ENCODE measurements at places on chromosomes 4 and X.

DNA sequence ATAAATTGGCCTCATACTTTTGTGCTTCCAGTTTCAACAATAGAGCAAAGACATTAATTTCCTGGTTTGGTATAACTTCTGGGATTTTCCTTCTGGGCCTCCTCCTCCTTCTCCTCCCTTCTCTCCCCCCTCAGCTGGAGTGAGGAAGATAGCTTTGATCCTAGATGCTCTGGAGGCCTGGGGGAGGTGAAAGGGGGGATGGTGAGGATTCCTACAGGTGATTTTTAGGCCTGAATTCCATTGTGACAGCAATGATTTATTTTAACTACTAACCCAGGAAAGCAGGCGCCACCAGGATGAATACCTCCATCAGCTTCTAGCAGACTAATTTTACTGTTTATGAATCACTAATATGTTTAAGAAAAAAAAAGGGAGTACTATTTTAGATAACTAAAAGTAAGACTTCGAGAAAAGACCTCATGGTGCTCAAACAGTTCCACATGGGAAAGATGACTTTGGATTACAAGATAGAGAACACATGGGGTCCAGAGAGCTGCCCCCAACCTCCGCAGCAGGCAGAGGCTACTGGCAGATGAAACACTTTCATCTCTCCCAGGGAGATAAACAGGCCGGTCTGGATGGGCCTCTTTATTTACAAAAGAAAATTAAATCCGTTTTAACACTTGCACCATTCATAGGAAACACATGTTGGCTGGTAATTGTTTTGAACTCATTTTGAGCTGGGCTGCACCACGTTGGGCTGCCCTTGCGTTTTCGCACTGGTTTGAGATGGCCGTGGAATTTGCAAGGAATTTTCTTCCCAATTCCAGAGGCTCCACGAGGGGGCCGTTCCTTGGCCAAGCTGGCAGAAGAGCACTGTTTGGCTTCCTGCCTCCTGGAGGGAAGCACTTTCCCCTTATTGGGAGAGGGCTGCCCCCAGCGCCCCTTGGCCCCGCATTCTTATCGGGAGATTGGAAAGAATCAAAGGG, 125.1 kb upstream of the STX18 start:
- peak; percentile 37 for DNase-seq

DNA sequence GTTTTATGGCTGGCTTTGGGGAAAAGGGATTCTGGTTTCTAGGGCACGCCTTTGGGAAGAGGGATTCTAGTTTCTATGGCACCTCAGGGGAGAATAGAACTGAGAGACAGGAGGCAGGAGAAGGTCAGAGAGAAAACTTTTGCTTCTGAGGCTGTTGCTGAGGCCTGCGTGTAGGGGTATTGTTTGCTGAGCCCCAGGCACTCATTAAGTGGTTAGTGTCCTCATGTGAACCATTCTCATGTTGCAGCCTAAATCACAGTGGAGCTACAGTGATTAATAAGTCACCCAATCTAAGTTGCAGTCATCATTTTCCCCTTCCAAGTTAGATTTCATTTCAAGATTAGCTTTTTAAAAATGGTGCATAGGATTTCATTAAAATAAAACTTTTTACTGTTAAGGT, 29.0 kb downstream of the VCX3A start:
- DNase-seq = no peak

DNA sequence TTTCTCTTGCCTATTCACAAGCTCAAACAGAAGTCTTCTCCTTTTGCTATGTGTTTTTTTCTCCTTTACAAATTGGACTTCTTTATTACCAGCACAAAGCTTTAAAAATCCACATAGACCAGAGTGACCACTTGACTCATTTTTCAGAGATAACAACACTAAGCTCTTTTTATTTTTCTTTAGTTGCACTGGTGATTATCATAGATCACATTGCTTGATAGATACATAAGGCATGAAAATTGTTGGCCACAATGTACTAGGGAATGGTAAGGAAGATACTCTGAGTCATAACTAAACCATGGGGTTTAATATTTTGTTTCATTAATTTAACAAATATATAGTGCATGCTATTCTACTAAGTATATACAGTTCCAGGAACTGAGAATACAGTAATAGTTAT, 159.0 kb downstream of the GASK1B start:
- DNase-seq = peak; percentile 59

- DNase-seq = peak; percentile 81
These were observed 26.8 kb upstream of the CLDN24 start for GRCh38 chr4:183348706-183349659.

DNA sequence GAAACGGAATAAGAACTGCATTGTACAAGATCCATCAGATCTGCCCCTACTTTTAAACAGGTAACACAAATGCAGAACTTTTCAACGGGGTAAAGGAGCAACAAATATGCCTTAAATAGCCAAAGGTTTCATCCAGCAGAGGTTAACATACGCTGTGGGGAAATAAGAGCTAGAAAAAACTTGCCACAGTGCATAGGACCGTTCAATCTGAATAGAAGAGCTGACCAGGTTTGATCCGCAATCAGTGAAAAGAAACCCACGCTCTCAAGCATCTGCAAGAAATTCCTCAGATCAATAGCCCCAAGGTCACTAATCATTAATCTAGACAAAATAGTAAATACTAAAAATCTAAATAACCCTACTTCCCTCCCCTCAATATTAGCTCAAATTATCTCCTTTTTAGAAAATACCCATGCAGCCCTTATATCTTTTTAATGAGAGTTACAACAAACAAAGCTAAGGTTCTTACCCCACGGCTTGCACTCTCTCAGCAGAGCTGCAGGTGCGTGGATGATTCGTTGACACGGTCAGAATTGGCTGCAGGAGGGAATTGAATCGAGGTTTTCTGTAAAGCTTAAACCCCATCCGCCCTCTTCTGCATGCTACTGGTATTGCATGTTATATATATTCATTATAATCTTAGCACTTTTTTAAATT, at the start of gene TLR10:
TSS of gene TLR10 (minus strand) at position 539 of the 657 bp plus-strand sequence. CDS start 7,400 bp downstream, outside the sequence.
- peak; percentile 64 for DNase-seq

- DNase-seq = peak; percentile 52
These were observed 58.0 kb downstream of the SPCS3 start for GRCh38 chr4:176377780-176378179.

DNA sequence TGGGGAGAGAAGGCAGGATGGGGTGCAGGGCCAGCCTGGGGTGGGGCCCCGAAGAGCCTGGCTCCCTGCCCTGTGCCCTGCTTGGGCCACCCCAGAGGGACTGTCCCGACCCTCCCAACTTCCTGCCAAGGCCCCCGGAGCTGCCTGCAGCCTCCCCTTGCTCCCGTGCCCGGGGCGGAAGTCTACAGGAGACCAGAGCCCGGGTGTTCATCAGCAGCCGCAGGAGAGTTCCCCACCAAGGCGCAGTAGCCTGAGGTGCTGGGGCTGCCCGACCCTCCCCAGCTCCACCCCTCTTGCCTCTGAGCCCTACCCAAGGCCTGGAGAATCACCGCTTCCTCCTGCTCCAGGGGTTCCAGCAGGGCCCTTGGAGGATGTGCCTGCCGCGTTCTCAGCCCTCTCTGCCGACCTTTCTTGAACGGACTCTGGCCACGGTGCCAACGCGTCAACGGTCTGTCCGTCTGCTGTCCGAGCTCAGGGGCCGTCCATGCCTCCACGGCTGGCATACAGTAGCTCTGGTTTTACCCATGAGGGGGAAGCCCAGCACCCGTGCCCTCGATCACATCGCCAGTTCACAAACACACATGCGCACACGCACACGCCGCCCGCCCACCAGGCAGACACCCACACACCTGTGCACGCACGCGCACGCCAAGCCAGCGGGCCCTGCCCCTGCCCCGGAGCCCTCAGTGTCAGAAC, 36.0 kb upstream of the SPON2 start:
- peak; percentile 31 for DNase-seq

- DNase-seq = no peak
These were observed 43.9 kb upstream of the PPP2R2C start for GRCh38 chr4:6516281-6516680.

GRCh38 chrX:108736509-108737479, at the start of gene IRS4:
Gene IRS4 (minus strand): TSS chrX:108736563.
- peak; percentile 11 for DNase-seq

DNA sequence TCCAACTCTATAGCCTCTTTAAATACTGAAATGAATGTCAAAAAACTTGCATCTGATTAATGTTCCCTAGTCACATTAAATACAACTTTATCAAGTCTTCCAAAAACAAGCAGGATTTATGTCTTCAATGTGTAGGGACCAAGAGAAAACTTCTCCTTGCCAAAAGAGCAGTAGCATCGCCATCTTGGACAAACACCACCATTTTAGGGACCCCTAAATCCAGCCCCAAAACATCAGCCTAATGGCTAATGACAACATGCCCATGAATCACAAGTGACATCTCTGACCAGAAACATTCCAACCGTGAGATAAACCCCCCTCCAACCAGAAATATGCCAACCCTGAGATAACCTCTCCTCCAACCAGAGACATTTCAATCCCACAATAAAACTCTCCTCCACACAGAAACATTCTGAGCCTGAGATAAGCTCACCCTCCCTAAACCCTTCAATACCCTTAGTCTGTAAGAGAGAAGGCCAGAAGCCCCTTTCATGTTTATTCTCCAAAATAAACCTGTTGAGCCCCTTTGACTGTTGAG, 697.4 kb downstream of the TRAM1L1 start:
- peak; percentile 2 for DNase-seq
